ENCODE measurements at places on chromosomes 7 and 10. TPM values are rescaled to one million over a fixed set of nuclear protein-coding genes. Genes with fewer than 3 reads are reported as not detected.

Gene HTR7
- 0.31 TPM for total RNA-seq

Gene CNNM1
- 2.0 TPM for total RNA-seq

Gene UCMA
- not detected for total RNA-seq

Gene CH25H
- 0.70 TPM for total RNA-seq

Gene SUN3
- not detected for total RNA-seq

Gene AKR1C2
- total RNA-seq, result 87.5 TPM

Gene ZNF25
- total RNA-seq, result 6.9 TPM

DNA sequence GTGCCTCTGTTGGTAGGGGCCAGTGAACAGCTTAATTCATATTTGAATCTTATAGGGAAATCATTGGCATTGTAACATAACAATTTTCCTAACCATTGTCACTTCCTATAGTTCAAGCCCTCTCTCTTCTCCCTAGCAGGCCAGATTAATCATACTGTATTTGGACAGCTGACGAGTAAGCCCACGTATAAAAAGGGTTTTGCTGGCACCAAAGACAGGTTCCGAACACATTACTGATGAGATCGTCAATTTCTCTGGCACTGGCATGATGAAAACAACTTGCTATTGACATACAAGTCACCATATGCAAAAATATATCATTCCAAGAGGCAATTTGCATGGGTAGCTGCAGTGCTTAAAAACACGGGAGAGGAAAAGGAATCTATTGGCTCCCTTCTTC lies 891.1 kb upstream of the AUTS2 start:
- no peaks in the 10 kb centered on the region for H3K4me1 ChIP-seq
- no peak for DNase-seq
- H3K4me3 ChIP-seq, result no peak overlapping the region

DNA sequence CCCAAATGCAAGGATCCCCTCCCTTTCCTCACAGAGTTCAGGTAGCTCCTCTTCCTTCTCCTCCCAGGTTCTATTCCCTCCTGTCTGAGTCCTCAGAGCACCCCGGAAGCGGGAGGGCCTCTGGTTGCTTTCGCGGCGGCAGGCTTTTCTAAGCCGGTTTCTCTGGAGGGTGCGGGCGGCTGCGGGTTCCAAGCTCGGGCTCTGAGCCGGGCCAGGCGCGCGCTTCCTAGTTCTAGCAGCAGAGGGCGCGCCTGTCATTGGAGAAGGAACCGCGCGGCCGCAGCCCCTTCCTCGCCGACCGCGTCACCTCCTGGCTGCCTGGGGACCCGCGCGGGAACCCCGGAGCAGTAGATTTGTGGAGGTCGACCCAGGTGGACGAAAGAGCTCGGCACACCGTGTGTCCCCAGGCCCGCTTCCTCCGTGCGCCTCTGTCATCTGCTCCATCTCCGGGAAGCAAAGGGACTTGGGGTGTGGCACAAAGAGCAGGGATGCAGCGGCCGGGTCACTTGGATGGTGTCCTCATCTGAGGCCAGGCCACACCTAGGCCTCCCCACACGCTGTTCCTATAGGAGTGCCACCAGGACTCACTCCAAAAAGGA lies 389.0 kb upstream of the PODXL start:
- no peak overlapping the region for H3K27ac ChIP-seq
- peak; percentile 80 for DNase-seq
- H3K36me3 ChIP-seq, result no peaks in the 10 kb centered on the region
- peaks cover 79% of the 10 kb centered on the region for H3K27me3 ChIP-seq
- H3K4me1 ChIP-seq, result peaks cover 4% of the 10 kb centered on the region

DNA sequence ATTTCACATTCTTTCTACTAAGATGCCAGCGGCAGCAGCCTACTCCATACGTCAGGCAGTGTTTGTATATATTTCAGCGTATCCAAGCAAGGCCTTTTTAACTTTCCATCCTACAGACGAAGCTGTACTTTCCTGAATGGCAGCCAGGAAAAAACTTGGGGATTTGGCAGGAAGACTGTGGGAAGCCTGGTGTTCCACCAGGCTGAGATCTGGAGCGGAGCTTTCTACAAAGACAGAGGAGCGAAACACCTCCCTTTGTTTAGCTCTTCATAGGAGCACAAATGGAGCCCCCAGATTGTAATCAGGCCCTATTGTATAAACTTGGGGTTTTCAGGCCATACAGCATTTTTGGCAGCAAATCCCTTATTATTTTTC lies 143.8 kb downstream of the TES start:
- no peaks in the 10 kb centered on the region for H3K27me3 ChIP-seq
- H3K36me3 ChIP-seq, result no peaks in the 10 kb centered on the region
- no peak overlapping the region for H3K4me3 ChIP-seq
- peaks cover 16% of the 10 kb centered on the region for H3K4me1 ChIP-seq
- H3K27ac ChIP-seq, result peak overlapping the region; percentile 89
- DNase-seq, result no peak

DNA sequence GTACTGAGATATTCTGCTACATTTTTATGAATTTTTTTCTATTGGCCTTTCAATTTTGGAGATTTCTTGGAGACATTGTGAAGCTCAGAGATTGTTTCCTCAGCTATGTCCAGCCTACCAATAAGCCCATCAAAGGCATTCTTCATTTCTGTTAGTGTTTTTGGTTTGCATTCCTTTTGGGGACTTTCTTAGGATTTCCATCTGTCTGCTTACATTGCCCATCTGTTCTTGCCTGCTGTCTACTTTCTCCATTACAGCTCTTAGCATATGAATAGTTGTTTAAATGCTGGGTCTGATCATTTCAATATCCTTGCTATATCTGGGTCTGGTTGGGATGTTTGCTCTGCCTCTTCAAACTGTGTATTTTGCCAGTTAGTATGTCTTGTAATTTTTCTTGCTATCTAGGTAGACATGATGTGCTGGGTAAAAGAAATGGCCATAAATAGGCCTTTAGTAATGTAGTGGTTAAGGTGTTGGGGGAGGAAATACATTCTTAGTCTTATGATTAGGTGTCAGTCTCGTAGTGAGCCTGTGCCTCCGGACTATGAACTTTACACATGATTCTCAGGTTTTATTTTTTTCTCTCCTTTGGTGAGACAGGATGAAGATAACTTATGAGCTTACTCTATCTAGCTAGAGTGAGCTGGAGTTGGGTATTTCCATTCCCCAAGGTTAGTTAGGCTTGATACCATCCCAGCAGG lies 32.6 kb upstream of the NME8 start:
- H3K27ac ChIP-seq, result no peak overlapping the region
- no peaks in the 10 kb centered on the region for H3K27me3 ChIP-seq
- no peak overlapping the region for H3K4me3 ChIP-seq
- no peak for DNase-seq
- H3K36me3 ChIP-seq, result no peaks in the 10 kb centered on the region
- no peaks in the 10 kb centered on the region for H3K4me1 ChIP-seq

DNA sequence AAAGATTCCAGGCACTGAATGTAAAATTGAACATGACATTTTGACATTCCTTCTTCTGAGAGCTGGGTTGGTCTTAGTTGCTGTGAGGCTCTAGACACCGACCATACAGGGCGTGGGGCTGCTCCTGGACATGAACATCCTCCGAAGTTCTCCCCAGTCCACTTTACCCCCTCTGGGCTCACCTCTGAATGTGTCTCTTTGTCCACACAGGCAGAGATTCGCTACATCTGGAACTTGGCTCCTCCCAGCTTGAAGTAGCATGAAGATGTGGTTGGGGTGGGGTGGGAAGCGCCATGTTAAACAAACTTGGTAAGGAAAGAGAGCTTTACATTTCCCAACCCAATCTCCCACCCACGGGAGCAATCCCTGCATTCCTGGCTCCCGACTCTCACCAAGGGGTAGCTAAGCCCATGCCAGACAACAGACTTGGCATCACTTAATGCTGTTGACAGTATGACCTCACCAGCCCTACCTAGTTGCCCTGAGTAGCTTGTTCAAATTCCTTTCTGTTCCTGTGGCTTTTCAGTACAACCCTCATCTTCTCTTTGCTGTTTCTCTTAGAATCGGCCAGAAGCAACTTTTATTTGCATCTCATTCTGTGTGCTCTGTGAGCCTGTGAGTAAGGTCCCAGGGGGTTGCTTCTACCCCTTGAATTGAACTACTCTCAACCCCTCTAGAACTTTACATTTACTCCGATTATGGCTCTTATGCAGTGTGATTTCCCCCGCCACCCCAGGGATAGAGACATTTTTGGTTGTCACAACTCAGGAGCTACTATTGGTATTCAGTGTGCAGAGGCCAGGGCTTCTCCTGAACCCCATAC lies 211.4 kb downstream of the SEC23IP start:
- peaks cover 32% of the 10 kb centered on the region for H3K27me3 ChIP-seq
- no peak overlapping the region for H3K27ac ChIP-seq
- no peak overlapping the region for H3K4me3 ChIP-seq
- no peaks in the 10 kb centered on the region for H3K36me3 ChIP-seq
- H3K4me1 ChIP-seq, result peaks cover 9% of the 10 kb centered on the region

DNA sequence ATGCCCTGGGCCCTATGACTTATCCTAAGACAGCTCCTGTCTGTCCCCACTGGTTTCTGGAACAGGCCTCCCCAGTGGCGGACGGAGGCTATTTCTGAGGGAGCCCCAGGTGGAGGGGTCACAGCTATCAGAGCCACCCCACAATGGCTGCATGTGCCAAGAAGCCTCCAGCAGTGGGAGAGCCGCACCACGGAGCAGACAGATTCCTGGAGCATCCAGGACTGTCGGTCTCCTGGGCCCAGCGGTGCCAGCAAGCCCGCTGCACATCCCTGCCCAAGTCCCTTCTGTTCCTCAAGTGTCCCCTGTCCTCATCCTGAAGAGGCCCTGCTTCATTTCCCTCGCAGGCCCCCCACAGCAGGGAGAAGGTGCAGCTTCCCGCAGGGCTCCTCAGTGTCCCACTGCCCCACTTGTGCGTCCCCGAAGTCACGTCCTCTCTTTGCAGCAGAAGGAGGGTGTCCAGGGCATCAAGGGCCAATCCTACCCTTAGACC lies 193.0 kb upstream of the SHH start:
- peak; percentile 52 for DNase-seq
- peaks cover 14% of the 10 kb centered on the region for H3K27me3 ChIP-seq
- H3K4me1 ChIP-seq, result no peaks in the 10 kb centered on the region

- H3K4me1 ChIP-seq, result peaks cover 36% of the 10 kb centered on the region
- DNase-seq, result no peak
- no peaks in the 10 kb centered on the region for H3K27me3 ChIP-seq
- peaks cover 16% of the 10 kb centered on the region for H3K36me3 ChIP-seq
- peak overlapping the region; percentile 57 for H3K27ac ChIP-seq
These were observed 45.7 kb downstream of the KIAA1549 start for GRCh38 chr7:138935465-138936011.

DNA sequence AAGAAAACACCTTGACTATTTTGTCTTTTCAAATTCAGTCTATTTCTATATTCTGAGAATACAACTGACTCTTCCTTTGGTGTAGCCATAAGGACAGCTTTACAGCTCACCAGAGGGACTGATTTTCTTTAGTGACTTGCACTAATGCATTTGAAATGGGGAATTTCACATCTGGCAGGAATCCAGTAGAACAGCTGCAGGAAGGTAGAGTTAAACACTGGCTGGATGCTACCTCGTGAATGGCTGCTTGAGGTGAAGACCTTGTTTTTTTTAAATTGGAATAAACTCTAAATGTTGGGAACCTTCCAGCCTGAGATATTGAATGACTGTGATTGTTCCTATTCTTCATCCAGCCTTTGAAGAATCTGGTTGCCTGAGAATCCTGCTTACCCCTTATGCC lies 139.5 kb upstream of the STK17A start:
- H3K4me3 ChIP-seq, result no peak overlapping the region
- DNase-seq, result no peak
- no peaks in the 10 kb centered on the region for H3K4me1 ChIP-seq
- no peak overlapping the region for H3K27ac ChIP-seq
- no peaks in the 10 kb centered on the region for H3K36me3 ChIP-seq

DNA sequence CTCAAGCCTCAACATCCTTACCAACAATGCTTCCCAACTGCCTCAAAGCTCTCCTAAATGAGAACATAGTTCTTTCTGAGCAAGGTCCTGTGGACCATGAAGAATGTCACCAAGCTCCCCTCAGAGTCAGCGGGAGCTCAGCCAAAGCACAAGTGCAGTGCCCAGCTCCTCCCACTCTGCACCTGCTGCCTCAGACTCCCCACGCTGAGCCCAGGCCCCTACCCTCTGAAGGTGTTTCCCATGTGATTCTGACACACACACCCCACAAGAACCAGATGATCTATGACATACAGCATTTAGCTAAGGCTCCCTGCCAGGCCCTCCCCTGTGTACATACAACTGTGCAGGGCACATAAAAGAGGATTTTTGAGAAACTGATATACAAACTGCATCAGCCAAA lies 19.2 kb downstream of the ERCC6 start:
- H3K27ac ChIP-seq, result no peak overlapping the region
- peaks cover 9% of the 10 kb centered on the region for H3K4me1 ChIP-seq
- no peak for DNase-seq
- no peak overlapping the region for H3K4me3 ChIP-seq
- peaks cover 19% of the 10 kb centered on the region for H3K36me3 ChIP-seq

DNA sequence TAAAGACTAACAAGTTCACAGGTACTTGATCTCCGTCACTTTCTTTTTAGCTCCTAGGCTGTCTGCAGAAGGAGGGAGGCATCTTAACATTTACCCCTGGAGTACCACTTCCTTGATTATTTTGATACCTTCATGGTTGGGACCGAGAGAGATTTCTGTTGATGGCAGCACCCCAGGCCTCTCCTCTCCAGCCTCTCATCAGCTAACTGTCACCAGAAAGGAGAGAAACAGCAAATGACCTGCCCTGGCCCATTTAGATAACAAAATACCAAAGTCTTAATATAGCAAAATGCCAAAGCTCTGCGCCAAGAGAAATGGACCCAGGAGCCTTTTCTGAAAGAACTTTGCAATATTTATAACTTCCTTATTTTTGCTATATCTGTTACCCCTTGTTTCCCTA lies 30.0 kb upstream of the KLHL7 start:
- no peak overlapping the region for H3K4me3 ChIP-seq
- peaks cover 26% of the 10 kb centered on the region for H3K4me1 ChIP-seq
- H3K36me3 ChIP-seq, result no peaks in the 10 kb centered on the region
- no peak overlapping the region for H3K27ac ChIP-seq
- peaks cover 4% of the 10 kb centered on the region for H3K27me3 ChIP-seq

DNA sequence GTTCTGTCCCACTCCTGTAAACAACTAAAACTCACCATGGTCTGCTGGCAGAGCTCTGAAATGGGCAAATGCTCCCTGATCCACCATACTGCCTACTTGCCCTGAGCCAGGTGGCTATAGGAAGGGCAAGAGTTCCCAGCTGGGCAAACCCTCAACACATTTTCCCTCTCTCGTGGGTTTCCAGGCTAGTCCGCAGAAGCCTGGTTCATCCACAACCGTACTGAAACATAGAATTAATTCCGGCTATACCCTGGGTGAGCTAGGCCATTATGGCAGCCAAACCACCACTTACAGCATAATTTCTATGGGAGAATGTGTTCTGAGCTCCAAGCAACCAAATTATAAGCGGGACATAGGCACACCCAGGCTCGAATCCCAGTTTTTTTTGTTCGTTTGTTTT lies 20.1 kb upstream of the DDIT4 start:
- DNase-seq, result no peak
- H3K27me3 ChIP-seq, result no peaks in the 10 kb centered on the region
- H3K36me3 ChIP-seq, result no peaks in the 10 kb centered on the region
- H3K4me3 ChIP-seq, result no peak overlapping the region
- H3K27ac ChIP-seq, result peak overlapping the region; percentile 49
- H3K4me1 ChIP-seq, result peaks cover 44% of the 10 kb centered on the region
